ENCODE measurements at places on chromosomes 3 and 15. TPM values are rescaled to one million over a fixed set of nuclear protein-coding genes. Genes with fewer than 3 reads are reported as not detected.

SHF gene
- total RNA-seq: 5.1 TPM

LSMEM2 gene
- not detected for total RNA-seq

- no peak for DNase-seq
Measured at GRCh38 chr3:33105341-33105948, 8.4 kb upstream of the CRTAP start.

REC114 gene
- total RNA-seq: not detected

- DNase-seq: no peak
Measured at GRCh38 chr3:4754180-4755086, 224.8 kb upstream of the BHLHE40 start.

DNA sequence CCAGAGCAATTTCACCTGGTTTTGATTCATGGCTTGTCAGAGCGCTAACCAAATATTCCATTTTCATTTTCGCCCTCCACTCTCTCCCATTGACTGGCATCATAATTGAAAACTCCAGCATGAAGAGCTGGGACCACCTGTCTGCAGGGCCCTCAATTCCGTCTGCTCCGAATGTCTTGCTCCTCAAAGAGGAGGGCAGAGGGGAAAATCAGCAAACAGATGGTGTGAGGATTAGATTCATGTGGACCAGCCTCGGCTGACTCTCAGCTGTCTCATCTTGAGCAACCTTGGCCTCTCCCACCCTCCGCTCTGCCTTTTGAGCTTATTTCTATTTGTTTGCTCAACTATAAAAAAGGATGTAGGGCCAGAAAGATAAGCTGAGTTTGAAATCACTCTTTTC is 512.2 kb upstream of the PPP2R3A start:
- DNase-seq: no peak

XXYLT1 gene
- total RNA-seq: 19.0 TPM

DNA sequence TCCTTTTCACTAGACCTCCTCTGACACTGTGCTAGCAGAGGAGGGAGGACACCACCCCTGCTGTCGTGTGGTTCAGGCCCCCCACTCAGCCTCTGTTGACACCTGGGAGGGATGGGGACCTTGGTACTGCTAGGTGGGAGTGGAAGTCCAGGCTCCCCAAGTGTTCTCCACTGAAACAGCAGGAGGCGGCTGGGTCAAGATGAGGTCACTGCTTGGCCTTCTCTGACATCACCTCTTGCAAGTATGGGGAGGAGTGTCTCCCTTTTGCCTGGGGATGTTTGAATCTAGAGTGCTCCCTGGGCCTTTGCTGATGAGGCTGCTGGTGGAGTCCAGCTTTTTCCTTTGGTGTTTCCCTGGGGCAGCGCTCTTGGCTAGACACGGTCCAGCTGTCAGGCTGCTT is 101.5 kb downstream of the CHRNA7 start:
- DNase-seq: no peak

SPINK8 gene
- total RNA-seq: not detected

- no peak for DNase-seq
Measured at GRCh38 chr3:134892761-134893160, 97.7 kb downstream of the EPHB1 start.

CLDN1 gene
- total RNA-seq: 0.13 TPM

CFAP100 gene
- total RNA-seq: not detected

DNA sequence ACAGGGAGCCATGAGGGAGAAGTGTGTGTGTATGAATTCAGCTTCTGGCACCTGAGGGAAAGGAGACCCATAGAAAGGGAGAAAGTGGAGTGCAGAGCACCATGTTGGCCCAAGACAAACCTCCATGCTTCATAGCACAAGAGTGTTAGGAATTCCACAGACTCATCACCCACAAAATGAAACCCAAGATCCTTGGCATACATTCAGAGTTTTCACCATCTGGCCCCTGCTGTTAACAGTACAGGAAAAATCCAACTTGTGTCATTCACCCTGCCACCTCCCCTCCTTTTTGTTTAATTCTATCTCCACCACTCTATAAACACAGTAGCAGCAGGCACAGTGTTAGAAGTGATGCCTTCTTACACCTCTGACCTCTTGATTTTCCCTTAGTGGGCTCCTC is 60.0 kb upstream of the MNS1 start:
- no peak for DNase-seq

SLC24A5 gene
- not detected for total RNA-seq

UACA gene
- 203 TPM for total RNA-seq

CCDC9B gene
- total RNA-seq: 6.5 TPM

CCR2 gene
- not detected for total RNA-seq

DNA sequence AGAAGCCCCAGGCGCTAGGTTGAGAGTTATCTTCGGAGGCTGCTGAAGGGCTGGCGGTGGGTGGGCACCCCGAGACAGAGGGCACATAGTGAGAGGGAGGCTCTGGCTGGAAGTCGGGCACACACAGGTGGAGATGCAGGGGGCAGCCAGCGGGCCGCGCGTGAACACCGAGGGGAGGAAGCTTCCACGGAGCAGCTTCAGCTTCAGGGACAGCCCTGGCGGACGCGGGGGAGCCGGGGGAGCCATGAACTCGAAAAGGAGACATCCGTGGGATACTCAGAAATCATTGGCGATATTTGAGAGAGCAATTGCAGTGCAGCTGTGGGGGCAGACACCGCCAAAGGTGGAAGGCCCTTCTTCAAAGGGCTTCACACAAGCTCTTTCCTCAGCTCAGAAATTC is 204.6 kb downstream of the ATP10A start:
- no peak for DNase-seq

DNA sequence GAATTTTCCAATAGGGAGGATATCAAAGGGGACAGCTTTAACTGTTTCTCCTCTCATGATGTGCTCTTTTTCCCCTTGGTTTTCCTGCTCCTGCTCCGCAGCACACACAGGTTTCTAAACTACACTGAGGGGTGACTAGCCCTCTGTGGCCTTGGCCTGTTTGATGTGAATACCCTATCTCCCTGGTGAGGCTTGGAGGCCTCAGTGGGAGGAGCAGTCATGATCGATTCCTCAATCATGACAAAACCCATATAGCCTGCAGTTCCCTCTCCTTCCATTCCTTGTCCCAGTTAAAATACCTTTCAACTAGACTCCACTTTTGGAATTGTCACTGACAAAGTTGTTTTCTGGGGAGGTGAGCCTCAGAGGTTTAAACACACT is 24.0 kb upstream of the USP3 start:
- DNase-seq: no peak

- DNase-seq: no peak
Measured at GRCh38 chr15:28886431-28887338, 911 bp downstream of the APBA2 start.

DNA sequence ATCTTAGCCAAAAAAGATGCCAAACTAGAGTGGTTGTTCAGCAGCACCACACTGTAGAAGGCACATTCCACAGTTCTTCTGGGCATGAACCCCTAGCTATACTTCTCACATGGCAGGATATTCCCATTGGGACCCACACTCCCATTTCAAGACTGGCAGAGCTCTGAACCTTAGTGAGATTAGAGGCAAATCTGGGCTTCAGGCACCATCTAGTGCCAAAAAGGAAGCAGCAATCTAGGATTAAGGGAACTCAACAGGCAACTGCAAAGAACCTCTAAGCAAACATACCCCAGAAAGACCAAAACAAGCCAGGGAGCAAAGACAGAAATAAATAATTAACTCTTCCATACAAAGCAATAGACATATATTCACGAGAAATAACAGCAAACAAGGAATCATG is 66.2 kb downstream of the TAFA4 start:
- DNase-seq: no peak

DNA sequence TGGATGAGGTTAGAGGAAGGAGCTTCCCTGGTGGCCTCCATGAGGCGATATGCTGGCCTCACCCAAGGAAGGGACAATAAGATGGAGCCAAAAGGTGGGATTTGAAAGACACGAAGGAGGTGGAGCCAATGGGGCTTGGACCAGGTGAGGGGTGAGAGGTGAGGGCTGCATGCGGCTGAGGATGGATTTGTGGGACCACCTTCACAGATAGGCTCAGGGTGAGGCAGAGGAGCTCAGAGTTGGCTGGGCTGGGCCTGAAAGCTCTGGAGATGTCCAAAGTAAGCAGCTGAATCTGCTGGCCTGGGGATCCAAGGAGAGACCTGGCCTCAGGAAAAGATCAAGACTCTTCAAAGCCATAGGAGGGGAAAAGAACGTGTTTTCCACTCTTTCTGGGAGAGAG is 49.8 kb downstream of the EXOG start:
- DNase-seq: no peak

DNA sequence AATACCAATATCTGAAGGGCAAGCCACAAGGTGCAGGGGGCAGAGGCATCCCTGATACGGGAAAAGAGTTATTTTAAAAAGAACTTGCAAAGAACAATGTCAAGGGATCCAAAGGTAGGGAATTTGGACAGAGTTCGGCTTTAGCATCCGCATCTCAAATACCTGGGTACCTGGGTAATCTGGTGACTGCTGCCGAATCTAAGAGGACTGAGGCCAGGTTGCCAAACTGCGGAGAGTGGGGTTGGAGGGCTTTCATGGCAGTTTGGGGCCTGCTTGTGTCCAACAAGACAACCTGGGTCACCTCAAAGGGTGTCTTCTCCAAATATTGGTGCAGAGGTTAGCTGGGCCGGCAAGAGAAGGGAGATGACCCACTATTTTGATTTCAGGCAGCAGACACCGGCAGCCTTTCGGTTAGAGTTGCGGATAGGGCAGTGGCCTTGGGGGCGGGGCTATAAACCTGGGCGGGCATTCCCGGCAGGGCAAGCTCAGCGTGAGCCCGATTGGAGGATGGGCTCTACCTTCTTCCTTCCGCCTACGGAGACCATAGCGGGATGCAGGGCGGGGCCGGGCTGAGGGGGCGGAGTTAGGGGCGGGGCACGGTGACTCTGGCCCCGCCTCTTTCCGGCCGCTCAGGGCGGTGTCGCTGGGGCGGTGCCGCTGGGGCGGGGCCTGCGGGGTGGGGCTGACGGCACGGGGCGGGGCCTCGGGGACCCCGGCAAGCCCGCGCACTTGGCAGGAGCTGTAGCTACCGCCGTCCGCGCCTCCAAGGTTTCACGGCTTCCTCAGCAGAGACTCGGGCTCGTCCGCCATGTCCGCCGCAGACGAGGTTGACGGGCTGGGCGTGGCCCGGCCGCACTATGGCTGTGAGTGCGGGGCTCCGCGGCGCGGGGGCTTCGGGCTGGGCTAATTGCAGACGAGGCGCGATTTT is at the start of gene IQGAP1:
Gene IQGAP1, plus strand, starts transcription at position 709 of the 928 bp plus-strand sequence. Its CDS starts 100 bp downstream, at position 809.
- DNase-seq: peak; percentile 94

AADAC gene
- 0.13 TPM for total RNA-seq

CCDC33 gene
- not detected for total RNA-seq
